CD4-positive, alpha-beta memory T cell (primary cell): ENCODE measurements at places on chromosomes 11 and 22. TPM values are rescaled to one million over a fixed set of nuclear protein-coding genes. Genes with fewer than 3 reads are reported as not detected.
A peak's percentile ranks its signal among the peaks of the same experiment; 100 is the strongest.

GRCh38 chr11:122998727-122999366 lies 17.2 kb upstream of the BSX start:
- no peaks in the 10 kb centered on the region for H3K27me3 ChIP-seq
- no peaks in the 10 kb centered on the region for H3K36me3 ChIP-seq
- H3K4me1 ChIP-seq, result no peaks in the 10 kb centered on the region
- no peak overlapping the region for H3K27ac ChIP-seq
- H3K4me3 ChIP-seq, result no peak overlapping the region

- H3K27ac ChIP-seq, result no peak overlapping the region
- no peaks in the 10 kb centered on the region for H3K27me3 ChIP-seq
- no peak overlapping the region for H3K4me3 ChIP-seq
- DNase-seq, result no peak
These were observed 189.3 kb downstream of the FAT3 start for GRCh38 chr11:92413757-92414513.

GRCh38 chr22:20249797-20250354 lies 18.2 kb downstream of the RTN4R start:
- H3K27ac ChIP-seq, result no peak overlapping the region
- no peak for DNase-seq
- H3K4me1 ChIP-seq, result peaks cover 13% of the 10 kb centered on the region
- H3K27me3 ChIP-seq, result no peaks in the 10 kb centered on the region
- H3K36me3 ChIP-seq, result no peaks in the 10 kb centered on the region
- H3K4me3 ChIP-seq, result no peak overlapping the region

GRCh38 chr22:49951000-49951677 lies 9.4 kb upstream of the PIM3 start:
- no peak overlapping the region for H3K4me3 ChIP-seq
- H3K4me1 ChIP-seq, result peaks cover 6% of the 10 kb centered on the region

DNA sequence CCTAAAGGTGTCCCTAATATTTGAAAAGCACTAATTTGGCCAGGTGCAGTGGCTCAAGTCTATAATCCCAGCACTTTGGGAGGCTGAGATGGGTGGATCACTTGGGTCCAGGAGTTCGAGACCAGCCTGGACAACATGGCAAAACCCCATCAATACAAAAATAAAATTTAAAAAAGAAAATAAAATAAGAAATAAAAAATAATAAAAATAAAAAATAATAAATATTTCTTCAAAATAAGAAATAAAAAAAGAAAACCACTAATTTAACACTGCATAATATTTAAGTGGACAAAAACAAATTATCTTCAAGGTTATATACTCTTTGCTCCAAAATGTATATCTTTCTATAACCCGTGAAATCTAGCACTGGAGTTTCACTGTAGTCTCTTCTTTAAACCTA lies 32.9 kb downstream of the CPT1A start:
- no peaks in the 10 kb centered on the region for H3K27me3 ChIP-seq
- no peak for DNase-seq
- H3K27ac ChIP-seq, result no peak overlapping the region
- no peak overlapping the region for H3K4me3 ChIP-seq

Gene PEX26
- total RNA-seq, result 39.6 TPM

GRCh38 chr22:38802671-38803121 lies 8.8 kb upstream of the DNAL4 start:
- H3K36me3 ChIP-seq, result no peaks in the 10 kb centered on the region
- H3K27me3 ChIP-seq, result no peaks in the 10 kb centered on the region
- H3K4me3 ChIP-seq, result no peak overlapping the region
- H3K27ac ChIP-seq, result no peak overlapping the region
- no peaks in the 10 kb centered on the region for H3K4me1 ChIP-seq

Gene LRRC74B
- total RNA-seq, result not detected

Gene AP1B1
- 42.7 TPM for total RNA-seq

- no peak overlapping the region for H3K4me3 ChIP-seq
- H3K27ac ChIP-seq, result no peak overlapping the region
- DNase-seq, result no peak
- no peaks in the 10 kb centered on the region for H3K27me3 ChIP-seq
- no peaks in the 10 kb centered on the region for H3K36me3 ChIP-seq
These were observed 84.8 kb downstream of the RTL6 start for GRCh38 chr22:44413211-44413610.

DNA sequence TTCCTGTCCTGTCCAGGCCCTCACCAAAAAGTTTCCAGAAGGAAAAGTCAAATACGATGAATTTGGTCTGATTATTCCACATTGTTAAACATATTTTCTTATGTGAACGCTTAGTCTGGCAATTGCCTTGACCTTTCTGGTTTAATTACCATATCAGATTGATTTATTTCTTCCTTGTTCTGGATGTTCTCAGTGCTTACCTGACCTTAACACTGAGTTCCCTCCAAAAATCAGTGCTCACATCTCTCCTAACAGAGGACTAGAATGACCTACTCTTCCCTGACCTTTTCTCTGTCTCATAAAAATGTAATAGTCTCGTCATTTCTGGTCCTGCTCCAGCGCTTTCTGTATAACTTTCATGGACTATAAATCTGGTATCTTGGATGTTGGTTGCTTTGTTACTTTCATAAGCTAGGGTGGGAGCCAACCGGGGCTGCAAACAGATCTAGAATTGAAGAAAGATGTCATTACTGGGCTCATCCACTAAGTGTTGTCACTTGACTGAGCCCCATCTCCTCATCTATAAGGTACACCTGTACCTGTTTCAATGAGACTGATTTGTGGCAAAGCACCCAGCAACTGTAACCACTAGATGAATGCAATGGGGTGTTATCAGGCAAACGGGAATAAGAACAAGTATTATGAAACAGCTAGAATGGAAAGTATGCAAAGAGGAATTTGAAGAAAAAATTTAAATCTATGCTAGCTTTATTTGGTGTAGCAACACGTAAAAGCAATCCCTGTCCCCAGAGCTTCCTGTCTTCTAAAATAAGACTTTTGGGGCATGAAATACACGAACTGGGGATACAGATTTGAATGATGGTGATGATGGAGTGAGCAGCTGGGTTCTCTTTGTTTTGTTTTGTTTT lies 2.4 kb downstream of the FADS2 start:
- DNase-seq, result no peak
- no peak overlapping the region for H3K27ac ChIP-seq

GRCh38 chr11:68632802-68633201 lies 51.5 kb upstream of the GAL start:
- no peaks in the 10 kb centered on the region for H3K36me3 ChIP-seq
- no peak overlapping the region for H3K27ac ChIP-seq
- no peak overlapping the region for H3K4me3 ChIP-seq
- no peaks in the 10 kb centered on the region for H3K27me3 ChIP-seq
- no peaks in the 10 kb centered on the region for H3K4me1 ChIP-seq
- DNase-seq, result peak; percentile 40

- no peaks in the 10 kb centered on the region for H3K4me1 ChIP-seq
- no peak for DNase-seq
- H3K27me3 ChIP-seq, result no peaks in the 10 kb centered on the region
- no peak overlapping the region for H3K27ac ChIP-seq
These were observed 11.5 kb downstream of the RNH1 start for GRCh38 chr11:495537-495931.

DNA sequence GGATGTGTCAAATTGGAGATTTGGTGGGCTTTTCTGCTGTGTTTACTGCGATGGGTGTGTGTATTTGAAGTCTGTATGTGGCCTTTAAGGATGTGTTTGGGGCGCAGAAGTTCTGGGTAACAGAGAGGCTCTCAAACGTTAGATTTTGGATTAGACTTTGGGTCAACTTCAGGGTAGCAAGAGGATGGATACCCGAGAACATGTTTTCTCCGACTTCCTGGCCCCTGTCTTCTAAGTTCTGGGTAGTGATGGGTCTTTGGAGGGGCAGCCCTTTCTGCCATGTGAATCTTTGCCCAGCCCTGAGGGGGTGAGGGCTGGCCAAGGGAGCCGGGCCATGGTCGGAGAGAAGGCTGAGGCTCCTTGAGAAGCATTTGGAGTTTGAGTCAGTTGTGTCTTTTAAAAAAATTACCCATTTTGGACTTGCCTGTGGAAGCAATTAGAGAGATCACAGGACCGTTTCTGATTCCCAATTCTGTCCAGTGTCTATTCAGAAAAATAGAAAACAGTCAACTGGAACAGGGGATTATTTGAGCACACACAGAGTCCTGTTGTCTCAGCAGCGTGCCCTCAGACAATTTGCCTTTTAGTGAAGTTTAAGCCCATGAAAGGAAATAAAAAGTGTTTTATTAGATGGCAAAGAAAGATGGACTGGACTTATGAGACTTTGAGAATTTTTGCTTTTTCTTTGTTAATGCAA lies 114.4 kb downstream of the PTPRJ start:
- H3K4me3 ChIP-seq, result no peak overlapping the region
- H3K27me3 ChIP-seq, result no peaks in the 10 kb centered on the region
- H3K4me1 ChIP-seq, result peaks cover 49% of the 10 kb centered on the region
- no peak overlapping the region for H3K27ac ChIP-seq
